ENCODE measurements at places on chromosomes 3 and 15.

- DNase-seq: no peak
Observed at GRCh38 chr3:96865605-96866004, 51.2 kb downstream of the EPHA6 start.

- DNase-seq: no peak
Observed at GRCh38 chr3:119639494-119640350, 20.7 kb downstream of the POPDC2 start.

- DNase-seq: no peak
Observed at GRCh38 chr15:72354496-72354895, 21.3 kb downstream of the HEXA start.

GRCh38 chr15:48992545-48992944 lies 28.8 kb upstream of the SHC4 start:
- DNase-seq: no peak

- DNase-seq: no peak
Observed at GRCh38 chr3:26752466-26752865, 129.9 kb downstream of the LRRC3B start.

DNA sequence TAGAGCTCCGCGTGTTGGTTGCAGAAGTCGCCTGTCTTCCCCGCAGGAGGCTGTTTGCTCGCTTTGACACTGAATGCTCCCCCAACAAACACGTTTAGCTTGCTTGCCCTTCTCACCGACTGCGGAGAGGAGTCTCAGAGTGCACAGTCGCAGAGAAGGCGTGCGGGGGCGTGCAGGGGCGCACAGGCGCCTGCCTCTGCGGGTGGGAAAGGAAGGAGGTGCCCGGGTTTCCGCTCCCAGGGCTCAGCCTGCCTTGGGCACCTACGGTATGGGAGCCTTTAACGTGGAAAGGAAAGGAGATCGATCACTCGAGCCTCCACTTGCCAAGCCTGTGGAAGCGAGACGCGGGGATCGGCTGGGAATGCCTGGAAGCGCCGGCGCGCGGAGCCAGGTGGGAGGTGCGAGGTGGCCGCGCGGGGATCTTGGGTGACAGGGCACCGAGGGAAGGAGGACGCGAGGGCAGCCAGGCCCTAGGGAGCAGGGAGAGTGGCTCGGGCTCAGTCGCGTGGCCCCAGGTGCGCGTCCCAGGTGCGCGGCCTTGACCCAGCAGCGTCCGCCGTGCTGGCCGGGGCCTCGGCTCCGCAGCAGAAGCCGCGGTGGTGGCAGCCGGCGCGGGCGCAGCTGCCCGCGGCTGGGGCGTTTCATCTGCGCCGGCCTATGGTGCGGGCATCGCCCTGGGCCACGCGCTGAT lies at the start of gene FAN1:
TSS of gene FAN1 (plus strand) at position 419 of the 691 bp plus-strand sequence. CDS start 749 bp downstream, outside the sequence.
- peak; percentile 85 for DNase-seq

DNA sequence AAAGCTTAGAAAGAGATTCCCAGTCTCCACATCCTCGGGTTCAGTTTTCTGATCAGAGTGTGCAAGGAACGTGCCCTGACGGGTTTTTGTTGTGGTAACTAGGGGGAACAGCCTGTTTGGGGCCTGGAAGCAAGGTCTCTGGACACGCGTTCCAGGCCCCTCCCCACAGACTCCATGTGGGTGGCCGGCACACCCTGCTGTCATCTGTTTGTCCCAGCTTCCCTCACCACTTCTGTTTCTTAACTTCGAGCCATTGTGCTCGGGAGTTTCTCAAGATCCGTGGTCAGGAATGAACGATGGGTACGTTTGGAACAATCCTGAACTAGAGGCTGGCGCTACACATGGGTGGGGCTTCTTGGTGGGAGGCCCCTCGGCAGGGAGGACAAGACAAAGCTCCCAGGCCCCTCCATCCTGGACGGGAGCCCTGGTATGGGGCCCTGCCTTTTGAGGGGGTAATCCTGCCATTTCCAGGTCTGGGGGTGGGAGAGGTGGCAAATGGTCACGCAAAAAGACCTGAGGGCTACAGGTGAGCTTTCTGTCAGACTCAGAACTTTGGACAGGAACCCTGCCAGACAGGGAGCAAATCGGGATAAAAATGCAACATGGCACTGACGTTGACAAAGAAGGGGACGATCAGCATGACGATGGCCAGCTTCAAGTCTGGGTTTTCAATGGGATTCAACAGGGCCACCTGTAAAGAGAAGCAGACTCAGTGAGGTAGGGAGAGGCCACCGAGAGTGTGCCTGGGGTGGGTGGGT lies 8.5 kb upstream of the MUSTN1 start:
- no peak for DNase-seq

- no peak for DNase-seq
Observed at GRCh38 chr3:188782613-188783124, 389.1 kb upstream of the TPRG1 start.

- no peak for DNase-seq
Observed at GRCh38 chr3:194870394-194871110, 184.9 kb downstream of the FAM43A start.

DNA sequence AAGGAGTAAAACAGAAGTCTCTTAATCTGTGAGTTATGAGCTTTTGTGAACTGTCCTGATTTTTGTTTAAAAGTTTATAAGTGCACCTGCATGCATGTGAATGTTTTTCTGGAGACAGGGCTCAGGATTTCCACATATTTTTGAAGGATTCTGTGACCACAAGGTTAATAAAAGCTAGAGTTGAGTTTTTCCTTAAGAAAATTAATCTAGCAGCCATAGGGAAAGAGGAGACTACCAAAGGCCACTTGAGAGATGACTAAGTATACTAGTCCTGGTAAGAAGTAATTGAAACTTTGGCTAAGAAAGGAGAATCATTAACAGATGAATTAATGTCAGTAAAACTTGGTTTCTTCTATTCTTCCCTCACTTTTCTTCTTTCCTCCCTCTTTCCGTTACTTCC lies 176.8 kb upstream of the EPHA3 start:
- DNase-seq: no peak

DNA sequence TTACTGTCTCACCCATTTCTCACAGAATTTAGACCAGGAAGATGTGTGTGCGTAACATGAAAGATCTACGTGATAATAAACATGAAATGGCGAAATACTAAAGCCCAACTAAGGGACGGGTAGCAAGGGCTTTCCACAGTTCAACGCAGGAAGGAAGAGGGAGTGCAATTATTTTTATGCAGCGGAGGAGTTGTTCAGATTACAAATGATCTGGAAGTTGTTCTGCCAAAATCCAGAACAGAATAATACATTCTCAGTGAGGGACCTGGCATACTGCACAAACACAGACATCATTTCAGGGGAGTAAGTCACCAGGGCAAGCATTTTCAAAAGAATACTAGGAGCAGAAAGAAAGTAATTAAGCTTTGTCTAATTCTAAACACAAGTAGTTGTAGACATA lies 133.6 kb upstream of the RAP2B start:
- no peak for DNase-seq
